Endothelial cell of umbilical vein (primary cell): ENCODE measurements at places on chromosomes 4 and X. TPM values are rescaled to one million over a fixed set of nuclear protein-coding genes. Genes with fewer than 3 reads are reported as not detected.

DNA sequence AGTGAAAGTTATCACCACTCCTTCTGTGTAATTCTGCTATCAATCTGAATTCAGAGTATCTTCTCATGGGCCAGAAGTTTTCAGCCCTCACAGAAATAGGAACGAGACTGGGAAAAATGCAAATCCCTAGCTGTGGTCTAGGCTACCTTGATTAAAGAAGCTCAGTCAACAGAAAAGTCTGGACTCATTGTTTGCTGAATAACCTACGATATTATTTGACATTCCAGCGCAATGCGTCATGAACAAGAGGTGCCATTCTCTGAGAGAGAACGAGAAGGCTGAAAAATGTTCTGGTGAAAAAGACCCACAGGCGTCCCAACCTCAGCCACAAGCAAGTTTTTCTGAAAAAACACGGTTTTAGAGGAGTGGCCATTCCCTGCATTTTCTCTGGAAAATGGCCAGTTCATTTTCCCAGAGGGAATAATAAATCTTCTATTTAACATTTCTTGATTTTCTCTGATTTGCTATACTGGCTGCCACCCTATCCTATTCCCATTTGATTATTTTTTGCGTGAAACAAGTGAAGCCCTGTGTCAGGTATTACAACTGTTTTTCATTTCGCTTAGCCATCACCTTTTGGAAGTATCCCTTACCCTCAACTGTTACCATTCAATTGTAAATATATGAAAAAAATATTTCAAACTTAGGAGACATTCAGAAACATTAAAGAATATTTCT, 1117.6 kb upstream of the PRKX start:
- no peak for DNase-seq

DNA sequence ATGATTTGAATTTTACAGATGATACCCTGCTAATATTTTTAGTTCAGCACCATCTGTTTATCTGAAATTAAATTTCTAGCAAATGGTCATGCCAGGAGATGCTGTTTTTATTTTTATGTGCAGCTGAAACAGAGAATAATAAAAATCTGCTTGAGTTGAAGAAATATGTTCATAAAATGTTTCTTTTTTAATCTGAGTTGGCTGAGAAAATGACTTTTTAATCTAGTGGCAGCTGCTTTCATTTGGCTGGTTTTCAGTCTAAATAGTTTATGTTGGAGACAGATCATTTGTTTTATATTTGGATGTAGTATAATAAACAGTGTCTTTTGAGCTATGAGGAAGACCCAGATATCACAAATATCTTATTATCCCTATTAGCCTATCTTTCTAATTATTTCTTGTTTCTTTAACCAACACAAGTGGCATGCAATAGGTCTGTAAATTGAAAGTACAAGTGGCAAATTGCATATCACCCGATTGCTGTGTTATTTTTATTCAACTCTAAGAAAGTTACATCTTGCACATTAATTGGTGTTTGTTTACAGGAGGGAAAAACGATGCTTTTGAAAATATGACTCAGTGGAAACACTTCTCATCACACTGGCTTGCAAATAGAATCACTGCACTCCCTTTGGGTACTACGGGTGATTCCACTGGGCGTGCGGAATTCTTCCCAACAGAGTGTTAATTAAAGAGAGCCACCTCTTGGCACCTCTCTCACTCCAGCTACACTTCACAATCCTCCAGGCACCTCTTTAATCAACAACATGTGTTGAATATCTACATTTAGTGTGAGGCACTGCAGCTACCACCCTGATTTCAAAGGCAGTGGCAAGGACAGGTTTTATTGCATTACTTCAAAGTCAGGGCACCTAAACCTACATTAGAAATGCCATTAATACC, 51.7 kb upstream of the AP1S2 start:
- no peak for DNase-seq

GRCh38 chrX:69630147-69630546, 14.2 kb downstream of the EDA start:
- DNase-seq = no peak

RASGEF1B gene
- not detected in 2 replicates for polyA plus RNA-seq

DNA sequence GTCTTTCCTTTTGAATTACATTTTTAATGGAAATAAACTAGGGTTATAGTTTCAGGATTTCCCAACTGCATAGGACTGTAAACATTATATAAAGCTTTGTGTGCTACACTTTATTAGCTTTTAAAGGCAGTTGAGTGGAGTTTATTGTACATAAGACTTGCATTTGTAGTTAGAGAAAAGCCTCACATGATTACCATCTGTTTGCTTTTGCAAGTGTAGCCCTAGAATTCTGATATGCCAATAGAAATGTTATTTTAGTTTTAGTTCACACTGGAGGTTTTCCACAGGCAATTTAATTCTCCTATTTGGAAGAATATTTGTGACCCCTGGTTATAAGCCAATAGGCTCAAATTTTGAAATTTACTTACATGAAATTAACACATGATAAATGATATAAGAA, 41.3 kb upstream of the ANK2 start:
- no peak for DNase-seq
